Airway epithelial cell (primary cell): ENCODE measurements at places on chromosomes 11 and 22. TPM values are rescaled to one million over a fixed set of nuclear protein-coding genes. Genes with fewer than 3 reads are reported as not detected.

Gene TMPRSS5
- not detected in 2 replicates for total RNA-seq

Gene CD3E
- total RNA-seq, result not detected in 2 replicates

Gene TTC36
- total RNA-seq, result 0.71 and 3.3 TPM in 2 replicates

Gene C11orf91
- total RNA-seq, result not detected in 2 replicates
